ENCODE measurements at places on chromosomes 3 and 15. TPM values are rescaled to one million over a fixed set of nuclear protein-coding genes. Genes with fewer than 3 reads are reported as not detected.

Gene TMEM207
- not detected for total RNA-seq

Gene VILL
- 7.0 TPM for total RNA-seq

Gene LDHAL6B
- not detected for total RNA-seq

Gene KCNMB2
- 6.2 TPM for total RNA-seq

Gene C3orf85
- not detected for total RNA-seq

Gene CKMT1B
- total RNA-seq, result 4.3 TPM

Measured in tongue (tissue), 3 donors.